Peyer's patch (tissue), 4 donors: ENCODE measurements at places on chromosomes 3 and 15. TPM values are rescaled to one million over a fixed set of nuclear protein-coding genes. Genes with fewer than 3 reads are reported as not detected.

GRCh38 chr15:96344706-96345559 lies 14.4 kb downstream of the NR2F2 start:
- peak; percentile 40 for DNase-seq

DNA sequence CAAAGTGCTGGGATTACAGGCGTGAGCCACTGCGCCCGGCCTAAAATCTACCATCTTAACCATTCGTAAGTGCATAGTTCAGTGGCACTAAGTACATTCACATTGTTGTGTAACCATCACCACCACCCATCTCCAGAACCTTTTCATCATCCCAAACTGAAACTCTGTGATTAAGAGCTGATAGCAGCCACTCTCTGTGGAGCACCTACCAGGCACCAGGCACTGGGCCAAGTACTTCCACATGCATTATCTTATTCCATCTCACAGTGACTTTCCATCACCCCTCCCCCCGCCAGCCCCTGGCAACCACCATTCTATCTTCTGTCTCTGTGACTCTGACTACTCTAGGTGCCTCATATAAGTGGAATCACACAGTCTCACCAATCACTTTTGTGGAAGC lies 2.3 kb upstream of the INSYN1 start:
- DNase-seq: no peak

- no peak for DNase-seq
These were observed 8.3 kb upstream of the TMEM207 start for GRCh38 chr3:190458040-190458439.

- DNase-seq: no peak
These were observed 693 bp downstream of the CD200 start for GRCh38 chr3:112333381-112334317.

DNA sequence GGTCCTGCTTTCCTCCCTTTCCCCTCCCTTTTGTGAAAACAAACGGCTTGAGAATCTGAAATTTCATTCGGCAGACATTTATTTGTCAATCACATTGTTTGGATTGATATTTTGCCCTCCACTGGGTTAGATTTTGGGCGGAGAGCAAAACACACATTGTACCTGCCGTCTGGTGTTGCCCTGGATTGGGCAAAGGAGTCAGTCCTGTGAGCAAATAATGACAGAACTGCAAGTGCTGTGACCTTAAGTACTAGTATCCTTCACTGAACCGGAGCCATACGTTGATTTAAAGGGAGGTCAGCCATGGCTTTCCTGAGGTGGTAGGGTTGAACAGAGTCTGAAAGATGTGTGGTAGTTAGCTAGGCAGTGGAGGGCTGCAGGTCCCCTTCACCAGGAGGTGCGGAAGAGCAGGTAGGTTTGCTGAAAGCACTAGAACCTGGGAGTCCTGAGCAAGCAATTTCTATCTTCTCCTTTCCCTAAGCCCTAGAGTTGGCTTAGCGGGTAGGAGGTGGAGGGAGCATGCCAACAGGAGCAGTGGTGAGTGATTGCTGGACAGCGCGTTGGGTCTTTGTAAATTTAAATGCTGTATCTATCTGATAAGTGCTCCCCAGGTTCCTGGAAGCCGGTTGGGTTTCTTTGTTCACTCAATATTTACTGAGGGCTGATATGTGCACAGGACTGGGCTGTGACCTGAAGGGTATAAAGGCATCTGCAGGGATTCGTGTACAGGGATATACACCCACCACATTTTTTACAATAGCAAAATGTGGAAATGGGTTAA lies 2.0 kb downstream of the PDIA5 start:
- no peak for DNase-seq

- DNase-seq: peak; percentile 53
These were observed at the start of gene GXYLT2 for GRCh38 chr3:72887705-72888545. GXYLT2 (plus strand) TSS chr3:72888046; CDS start chr3:72888234, 188 bp downstream.

DNA sequence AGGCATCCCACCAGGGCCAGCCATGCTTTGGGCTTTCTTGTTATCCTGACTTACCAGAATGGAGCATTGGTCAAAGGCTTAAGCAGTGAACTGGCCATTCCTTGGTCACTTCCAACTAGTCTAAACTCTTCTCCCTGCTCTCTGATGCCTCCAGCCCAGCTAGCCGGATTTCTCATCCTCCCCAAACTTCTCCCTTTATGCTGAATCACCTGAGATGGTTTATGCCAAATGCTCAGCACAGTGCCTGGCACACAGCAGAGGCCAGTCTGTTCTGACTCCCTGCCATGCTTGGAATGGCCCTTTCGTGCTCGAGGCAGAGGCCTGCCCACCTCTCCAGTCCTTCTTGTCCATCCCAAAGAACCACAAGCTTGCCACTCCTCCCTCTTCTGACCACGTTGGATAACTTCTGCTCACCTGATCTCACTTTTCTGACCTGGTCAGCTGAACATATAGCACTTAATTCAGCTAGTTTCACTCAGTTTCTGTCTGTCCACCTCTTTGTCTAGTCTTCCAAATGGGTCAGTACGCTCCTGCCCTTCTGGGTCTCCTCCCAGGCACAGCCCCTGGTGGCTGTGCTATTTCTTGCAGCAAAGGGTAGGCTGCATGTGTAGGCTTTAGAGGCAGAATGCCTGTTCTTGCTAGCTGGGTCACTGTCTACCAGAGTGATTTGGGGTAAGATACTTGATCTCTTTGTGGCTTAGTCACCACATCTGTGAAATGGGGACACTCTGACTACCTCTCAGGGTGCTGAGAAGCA lies 2.2 kb upstream of the RBP1 start:
- DNase-seq: no peak

DNA sequence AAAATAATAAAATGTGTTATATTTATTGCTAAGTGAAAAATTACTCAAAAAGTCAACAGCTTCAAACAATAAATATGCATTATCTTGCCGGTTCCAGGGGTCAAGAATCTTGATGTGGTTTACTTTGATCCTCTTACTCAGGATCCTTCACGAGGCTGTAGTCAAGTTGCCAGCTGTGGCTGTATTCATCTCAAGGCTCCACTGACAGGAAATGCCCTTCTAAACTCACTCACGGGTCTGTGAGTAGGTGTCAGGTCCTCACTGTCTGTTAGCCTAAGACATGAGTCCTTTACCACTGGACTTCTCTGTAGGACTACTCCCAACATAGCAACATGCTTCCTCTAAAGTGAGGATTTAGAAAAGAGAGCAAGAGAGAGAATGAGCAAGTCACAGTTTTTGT lies 983.0 kb downstream of the SI start:
- DNase-seq: no peak

DNA sequence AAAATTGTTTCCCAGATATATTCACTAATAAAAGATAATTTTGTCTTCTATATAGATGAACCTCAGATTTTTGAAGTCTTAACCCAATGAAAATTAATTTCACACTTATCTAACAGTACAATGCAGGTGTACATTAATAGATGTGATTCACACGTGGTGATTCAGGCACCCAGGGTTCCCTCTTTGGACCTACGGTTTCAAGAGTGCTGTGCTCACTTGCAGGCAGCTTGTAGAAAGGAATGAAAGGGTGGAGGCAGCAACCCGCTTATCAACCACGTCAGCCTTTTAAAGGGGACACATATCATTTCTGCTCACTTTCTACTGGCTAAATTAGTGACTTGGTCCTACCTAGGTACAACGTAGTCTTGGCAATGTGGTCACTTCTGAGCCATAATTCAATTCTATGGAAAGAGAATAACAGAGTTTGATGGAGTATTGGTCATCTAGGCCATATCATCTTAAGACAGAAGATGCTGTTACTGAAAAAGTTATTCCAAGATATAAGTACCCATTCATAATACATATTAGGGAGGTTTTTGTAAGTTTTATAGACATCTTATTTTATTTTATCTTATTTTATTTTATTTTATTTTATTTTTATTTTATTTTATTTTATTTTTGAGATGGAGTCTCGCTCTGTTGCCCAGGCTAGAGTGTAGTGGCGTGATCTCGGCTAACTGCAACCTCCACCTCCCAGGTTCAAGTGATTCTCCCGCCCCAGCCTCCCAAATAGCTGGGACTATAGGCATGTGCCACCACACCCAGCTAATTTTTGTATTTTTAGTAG lies 37.9 kb downstream of the ACP3 start:
- no peak for DNase-seq

DNA sequence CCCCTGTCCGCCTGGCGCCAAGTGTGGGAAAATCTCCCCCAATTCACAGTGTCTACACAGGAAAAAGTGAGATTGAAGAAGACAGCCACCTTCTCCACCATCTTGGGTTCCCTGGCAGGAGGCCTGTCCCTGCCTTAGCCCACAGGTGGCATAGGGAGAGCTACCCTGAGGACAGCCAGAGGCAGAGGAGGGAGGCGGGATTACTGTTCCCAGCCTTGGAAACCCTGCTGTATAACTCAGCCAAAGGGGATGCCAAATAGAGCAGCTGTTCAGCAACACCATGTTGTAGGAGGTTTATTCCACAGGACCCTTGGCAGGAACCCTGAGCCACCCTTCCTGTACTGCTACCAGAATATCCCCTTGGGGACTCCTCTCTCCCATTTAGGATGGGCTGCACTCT lies 54.8 kb downstream of the PAK2 start:
- DNase-seq: no peak

GRCh38 chr3:167184511-167184910 lies 195.6 kb downstream of the ZBBX start:
- no peak for DNase-seq

GRCh38 chr15:44501768-44502366 lies 35.1 kb upstream of the EIF3J start:
- no peak for DNase-seq

DNA sequence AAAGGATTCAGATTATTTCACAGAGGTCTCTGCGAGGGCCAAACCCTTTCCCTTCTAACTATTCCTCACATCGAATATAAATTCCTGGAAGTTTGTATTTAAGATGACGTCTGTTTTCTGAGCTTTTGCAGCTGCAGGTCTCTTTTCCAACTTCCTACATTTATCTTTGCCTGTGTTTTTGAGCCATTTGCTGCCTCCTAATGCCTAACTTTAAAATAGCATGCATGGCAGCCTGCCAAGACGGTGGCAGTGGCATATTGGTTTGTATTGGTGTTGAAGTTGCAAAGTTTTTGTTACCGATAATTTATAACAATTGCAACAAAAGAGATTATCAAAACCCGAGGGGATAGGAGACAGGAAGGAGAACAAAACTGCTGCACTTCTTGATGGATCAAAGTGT lies 187.1 kb upstream of the DNAJC19 start:
- peak; percentile 17 for DNase-seq

GRCh38 chr3:181839039-181839915 lies 127.6 kb downstream of the SOX2 start:
- no peak for DNase-seq

DNA sequence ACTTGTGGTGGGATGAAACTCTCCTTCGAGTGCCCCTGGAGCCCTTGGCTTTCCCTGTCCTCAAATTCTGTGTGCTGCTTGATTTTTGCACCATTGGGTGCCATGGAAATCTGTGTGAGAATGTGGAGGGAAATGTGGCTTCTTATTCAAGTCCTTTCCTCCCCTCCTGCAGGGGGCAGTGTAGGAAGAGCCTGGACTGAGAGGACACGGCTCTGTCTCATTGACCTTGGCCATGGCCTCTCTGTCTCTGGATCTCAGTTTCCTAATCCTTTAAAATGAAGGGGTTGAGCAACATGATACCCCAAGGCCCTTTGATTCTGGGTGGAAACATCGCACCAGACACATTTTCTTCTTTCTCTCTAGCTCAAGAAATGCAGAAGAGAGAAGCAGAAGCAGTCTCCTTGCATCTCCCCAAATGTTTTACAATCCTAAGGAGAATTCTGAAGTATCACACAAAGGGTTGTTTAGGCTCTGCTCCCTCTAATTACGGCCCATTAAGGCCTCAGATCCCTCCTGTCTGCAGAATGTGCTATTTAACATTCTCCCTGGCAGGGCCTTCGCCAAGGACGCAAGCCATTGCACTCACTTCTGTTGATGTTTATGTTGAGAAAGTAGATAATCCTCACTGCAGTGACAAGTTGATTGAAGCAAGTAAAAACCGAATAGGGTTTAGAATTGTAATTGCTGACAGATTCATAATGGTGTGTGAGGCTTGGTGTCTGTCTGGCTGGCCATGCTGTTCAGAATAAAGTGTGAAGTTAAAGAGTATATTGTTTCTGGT lies 169.1 kb downstream of the TPRG1 start:
- no peak for DNase-seq

GRCh38 chr3:4596612-4597011 lies 103.5 kb downstream of the ITPR1 start:
- DNase-seq: no peak

DNA sequence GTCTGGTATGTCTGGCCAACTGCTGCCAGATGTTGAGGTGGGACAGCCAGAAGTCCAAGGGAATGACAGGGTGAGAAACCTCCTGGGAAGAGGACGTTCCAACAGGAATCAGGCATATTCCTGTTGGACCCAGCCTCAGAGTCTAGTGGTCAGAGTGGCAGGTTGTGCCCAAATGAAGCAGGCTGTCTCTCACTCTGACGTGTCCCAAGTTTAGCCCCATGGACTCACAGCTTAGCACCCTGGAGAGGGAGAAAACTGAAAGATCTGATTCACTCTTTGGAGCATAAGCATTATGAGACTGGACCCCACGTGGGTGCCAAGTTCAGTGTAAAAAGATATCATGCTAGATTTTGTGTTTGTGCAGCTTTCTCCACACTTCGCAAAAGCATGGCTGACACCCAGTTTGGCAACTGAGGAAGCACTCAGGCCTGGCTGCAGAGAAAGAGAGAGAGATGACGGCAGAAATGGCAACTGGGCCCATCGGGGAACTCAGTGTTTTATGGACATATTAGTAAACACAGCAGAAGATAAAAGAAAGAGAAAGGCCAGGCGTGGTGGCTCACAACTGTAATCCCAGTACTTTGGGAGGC lies 88.2 kb upstream of the LMCD1 start:
- no peak for DNase-seq

- DNase-seq: no peak
These were observed 63.4 kb upstream of the IL12A start for GRCh38 chr3:159925248-159925647.

GRCh38 chr15:89338036-89338435 lies 3.4 kb upstream of the POLG start:
- DNase-seq: peak; percentile 34

GRCh38 chr3:60086811-60087210 lies 1037.0 kb upstream of the CFAP20DC start:
- no peak for DNase-seq

DNA sequence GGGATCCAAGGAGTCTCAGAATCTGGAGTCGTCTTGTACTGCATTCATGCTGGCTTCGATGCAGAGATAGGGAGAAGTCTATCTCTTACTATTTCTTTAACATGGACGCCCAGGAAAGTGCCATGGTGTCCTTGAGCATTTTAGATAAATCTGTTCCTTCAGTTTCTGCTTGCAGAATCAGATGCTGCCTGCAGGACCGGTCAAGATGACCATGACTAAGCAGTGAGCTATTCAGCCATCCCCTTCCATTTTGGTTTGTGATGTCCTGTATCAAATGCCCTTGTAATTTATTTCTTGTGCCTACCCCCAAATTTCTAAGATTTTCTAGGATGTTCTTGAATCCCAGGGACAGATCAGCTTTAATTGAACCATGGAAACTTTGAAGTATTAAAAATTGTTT lies 139.4 kb upstream of the TP63 start:
- DNase-seq: no peak

- DNase-seq: no peak
These were observed 75.5 kb upstream of the TRA2B start for GRCh38 chr3:186013312-186013711.

- DNase-seq: peak; percentile 84
These were observed 757.0 kb upstream of the NECTIN3 start for GRCh38 chr3:110314512-110315114.

Gene LEKR1
- 0.94 TPM for total RNA-seq

Gene GABRA5
- total RNA-seq: not detected

Gene SST
- 51.7 TPM for total RNA-seq

Gene ANKRD34C
- total RNA-seq: not detected

Gene C2CD4A
- total RNA-seq: not detected

Gene SUCNR1
- total RNA-seq: 1.3 TPM

Gene SLC38A3
- total RNA-seq: not detected

Gene ROBO1
- total RNA-seq: 9.5 TPM

Gene TUSC7
- not detected for total RNA-seq

Gene PLA2G4E
- total RNA-seq: 1.5 TPM

Gene GOLGA6B
- not detected for total RNA-seq

Gene ADGRG7
- 111 TPM for total RNA-seq
